ENCODE measurements at places on chromosomes 3 and 15. TPM values are rescaled to one million over a fixed set of nuclear protein-coding genes. Genes with fewer than 3 reads are reported as not detected.

DNA sequence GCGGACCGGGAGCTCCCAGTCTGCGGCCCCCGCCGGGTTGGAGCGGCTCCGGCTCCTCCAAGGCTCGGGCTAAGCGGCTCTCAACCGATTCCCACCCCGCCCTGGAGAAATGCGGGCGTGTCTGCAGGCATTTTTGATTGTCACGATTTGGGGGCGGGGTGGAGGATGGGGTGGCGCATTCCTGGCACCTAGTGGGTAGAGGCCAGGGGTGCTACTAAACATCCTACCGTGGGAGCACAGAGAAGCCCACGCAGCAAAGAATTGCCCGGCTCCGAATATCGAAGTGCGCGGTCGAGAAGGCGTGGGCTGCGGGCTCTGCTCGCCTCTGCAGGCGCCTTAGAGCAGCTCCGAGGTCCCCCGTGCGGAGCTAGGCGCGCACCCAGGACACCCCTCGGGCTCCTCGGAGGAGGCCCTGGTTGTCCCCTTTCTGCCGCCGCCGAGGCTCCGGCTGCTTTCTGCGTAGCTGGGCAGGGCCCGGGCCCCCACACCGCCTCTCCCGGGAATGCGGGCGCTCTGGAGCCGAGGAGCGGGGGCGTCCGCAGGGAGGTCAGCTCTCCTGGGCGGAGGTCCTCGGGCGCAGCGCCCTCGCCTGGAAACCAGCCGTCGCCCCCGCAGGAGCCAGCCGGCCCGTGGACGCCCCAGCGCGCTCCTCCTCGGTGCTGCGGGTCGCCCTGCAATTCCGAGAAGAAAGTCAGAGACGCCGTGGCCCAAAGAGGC lies 16.5 kb upstream of the LAMP3 start:
- DNase-seq, result peak; percentile 82

DNA sequence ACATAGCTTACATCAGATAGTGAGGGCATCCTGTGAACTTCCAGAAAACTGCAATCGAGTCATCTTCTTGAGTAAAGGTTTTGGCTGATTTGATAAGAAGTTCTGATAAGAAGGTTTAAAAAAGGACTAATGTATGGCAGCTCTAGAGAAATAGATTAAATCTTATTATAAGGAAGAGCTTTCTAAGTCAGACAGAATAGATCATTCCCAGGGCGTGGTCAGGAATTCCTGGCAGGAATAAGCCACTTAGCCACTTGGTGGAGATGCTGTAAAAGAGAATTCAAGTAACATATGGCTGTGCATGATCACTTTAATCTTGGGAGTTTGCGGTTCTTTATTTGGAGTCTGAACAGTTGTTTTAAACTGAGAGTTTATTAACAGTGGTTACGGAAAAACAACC lies 17.4 kb downstream of the PGBD4 start:
- DNase-seq, result no peak

DNA sequence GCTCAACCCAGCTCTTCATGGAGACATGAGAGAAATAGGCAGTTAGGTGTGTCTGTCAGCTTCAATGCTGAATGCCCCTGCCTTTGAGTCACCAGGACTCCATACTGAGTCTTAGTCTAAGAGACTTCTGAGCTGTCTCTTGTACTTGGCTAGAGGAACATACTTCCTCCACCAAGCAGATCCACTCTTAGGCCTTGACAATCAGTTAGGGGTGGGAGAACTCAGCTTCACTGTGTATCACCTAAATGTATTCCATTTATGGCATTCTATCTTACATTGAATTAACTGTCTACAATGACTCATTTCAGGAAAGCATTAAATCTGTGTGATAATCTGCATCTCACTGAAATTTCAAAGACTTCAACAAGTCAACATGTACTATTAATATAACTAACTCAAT lies 66.0 kb downstream of the STAC start:
- no peak for DNase-seq

DNA sequence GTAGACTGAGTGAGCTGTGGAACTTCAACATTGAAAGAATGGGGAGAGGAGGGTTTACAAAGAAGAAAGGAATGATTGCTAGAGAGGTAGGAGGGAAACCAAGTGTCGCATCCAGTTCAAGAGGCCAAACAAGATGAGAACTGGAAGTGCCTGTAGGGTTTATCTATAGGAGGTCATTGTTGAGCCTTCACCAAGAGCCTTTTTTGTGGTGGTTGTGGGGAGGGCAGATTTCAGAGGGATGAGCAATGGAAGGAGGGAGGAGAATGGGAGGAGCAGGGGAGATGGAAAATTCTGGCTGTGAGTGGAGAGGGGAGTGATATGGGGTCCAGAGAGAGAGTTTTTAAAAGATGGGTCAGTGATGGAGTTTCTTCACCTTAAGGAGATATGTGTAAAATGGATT lies 8.5 kb downstream of the PDIA5 start:
- no peak for DNase-seq

Gene NPAP1
- not detected for total RNA-seq

Gene SNX22
- 0.79 TPM for total RNA-seq

Gene TJP1
- total RNA-seq, result 0.09 TPM

Gene ALG3
- 40.9 TPM for total RNA-seq

Gene TUSC7
- not detected for total RNA-seq

All from activated CD4-positive, alpha-beta T cell treated with anti-CD3 and anti-CD28 coated beads for 36 hours (primary cell).